ENCODE measurements at places on chromosomes 5 and 9.

DNA sequence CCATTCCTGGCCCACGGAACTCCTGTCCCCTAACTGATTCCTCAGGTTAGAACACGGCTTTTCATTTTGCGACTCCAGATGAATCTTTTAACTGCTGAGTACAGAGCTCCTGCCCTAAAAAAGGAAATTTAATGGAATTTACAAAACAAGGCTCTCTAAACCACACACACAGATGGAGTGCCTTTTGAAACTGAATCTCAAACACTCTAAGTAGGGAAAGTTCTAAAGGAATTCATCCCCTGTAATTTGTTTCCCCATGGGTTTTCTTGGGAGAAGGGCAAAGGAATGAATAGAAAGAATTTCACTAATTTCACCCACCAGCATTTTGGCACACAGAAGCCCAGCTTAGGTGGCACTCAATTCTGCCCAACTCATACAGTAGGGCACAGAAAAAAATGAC is 106.5 kb downstream of the THBS4 start:
- no peak overlapping the region for H3K4me3 ChIP-seq
- no peaks in the 10 kb centered on the region for H3K27me3 ChIP-seq
- DNase-seq, result no peak
- no peaks in the 10 kb centered on the region for H3K4me1 ChIP-seq
- H3K27ac ChIP-seq, result no peak overlapping the region

- no peak for DNase-seq
- peaks cover 15% of the 10 kb centered on the region for H3K4me1 ChIP-seq
Observed at GRCh38 chr9:134346151-134346550, 19.9 kb downstream of the RXRA start.

- no peak overlapping the region for H3K4me3 ChIP-seq
- DNase-seq, result no peak
- no peak overlapping the region for H3K27ac ChIP-seq
Observed at GRCh38 chr9:86965636-86966395, 18.5 kb upstream of the GAS1 start.

- no peak overlapping the region for H3K4me3 ChIP-seq
- no peak overlapping the region for H3K27ac ChIP-seq
- peaks cover 16% of the 10 kb centered on the region for H3K36me3 ChIP-seq
- no peak for DNase-seq
- H3K4me1 ChIP-seq, result no peaks in the 10 kb centered on the region
Observed at GRCh38 chr5:132927355-132928061, 35.9 kb downstream of the AFF4 start.

DNA sequence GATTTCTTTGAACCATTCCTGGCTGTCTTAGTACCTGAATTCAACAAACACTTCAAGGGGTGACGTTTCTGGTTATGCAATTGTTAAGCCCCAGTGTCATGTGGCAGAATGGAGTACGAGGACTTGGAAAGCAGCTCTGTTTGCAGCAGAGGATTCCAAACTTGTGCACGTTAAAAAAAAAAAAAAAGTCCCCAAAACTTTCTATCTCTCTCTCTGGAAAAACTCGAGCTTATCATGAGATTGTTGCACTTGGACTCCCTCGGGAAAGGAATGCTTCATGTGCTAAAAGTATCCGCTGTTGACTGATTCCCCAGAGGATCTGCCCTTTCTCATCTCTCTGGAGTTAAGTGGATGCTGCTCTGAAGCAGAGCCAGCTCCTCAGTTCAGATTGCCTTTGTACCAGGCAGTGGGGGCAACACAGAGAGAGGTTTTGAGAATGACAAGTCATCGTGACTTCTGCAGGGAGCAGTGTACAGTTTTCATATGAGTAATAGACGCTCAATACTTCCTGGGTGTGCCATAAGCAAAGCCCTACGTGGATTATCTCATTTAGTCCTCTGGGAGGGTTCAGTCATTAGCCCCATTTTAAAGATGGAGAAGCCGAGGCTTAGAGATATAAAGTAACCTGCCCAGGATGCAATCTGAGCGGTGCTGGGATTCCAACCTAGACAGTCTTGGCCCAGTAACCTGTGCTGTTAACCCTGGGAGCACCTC is 28.1 kb downstream of the TMOD1 start:
- no peaks in the 10 kb centered on the region for H3K36me3 ChIP-seq
- H3K4me3 ChIP-seq, result no peak overlapping the region

DNA sequence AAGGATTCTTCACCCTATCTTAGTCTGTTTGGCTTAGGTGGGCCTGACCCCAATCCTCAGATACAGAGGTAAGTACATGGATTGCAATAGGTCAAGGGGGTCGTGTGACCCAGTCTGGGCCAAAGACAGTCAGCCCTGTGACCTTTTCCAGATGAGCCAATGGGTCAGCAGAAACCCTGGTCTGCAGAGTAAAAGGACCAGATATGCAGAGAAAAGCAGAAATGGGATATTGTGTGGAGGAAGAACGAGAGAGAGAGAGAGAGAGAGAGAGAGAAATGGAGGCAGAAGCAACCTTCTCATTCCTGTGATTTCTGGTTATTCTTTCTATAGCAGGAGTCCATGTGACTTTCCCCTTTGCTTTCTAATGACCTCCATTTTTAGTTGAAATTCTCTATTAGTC is 40.4 kb upstream of the CRB2 start:
- H3K27me3 ChIP-seq, result no peaks in the 10 kb centered on the region
- no peak overlapping the region for H3K4me3 ChIP-seq
- no peaks in the 10 kb centered on the region for H3K36me3 ChIP-seq

Measured in endothelial cell of umbilical vein (primary cell).